ENCODE measurements at places on chromosomes 2 and 18.

- DNase-seq: no peak
These were observed 114.0 kb upstream of the SLC35G4 start for GRCh38 chr18:11495441-11495840.

- no peak for DNase-seq
These were observed 531.4 kb downstream of the TDRD15 start for GRCh38 chr2:21655136-21655535.

GRCh38 chr2:236512902-236513435 is 56.7 kb upstream of the ACKR3 start:
- DNase-seq: peak; percentile 51

DNA sequence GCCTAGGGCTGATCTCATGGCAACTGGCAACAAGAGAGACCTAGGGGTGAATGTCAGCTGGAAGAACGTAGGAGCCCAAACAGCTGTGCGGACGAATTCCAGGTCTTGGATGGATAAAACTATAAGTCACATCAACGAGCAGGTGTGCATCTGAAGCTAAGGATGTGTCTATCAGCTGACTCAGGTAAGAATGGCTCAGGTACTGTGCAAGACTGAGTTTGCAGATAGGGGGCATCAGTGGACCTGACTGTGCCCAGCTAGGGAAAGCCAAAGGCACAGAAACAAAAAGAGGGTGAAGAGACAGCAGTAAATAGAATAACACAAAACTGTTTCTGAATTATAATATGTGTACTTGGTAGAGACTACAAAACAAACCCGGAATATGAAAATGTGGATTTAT is 357.3 kb downstream of the ZEB2 start:
- no peak for DNase-seq

DNA sequence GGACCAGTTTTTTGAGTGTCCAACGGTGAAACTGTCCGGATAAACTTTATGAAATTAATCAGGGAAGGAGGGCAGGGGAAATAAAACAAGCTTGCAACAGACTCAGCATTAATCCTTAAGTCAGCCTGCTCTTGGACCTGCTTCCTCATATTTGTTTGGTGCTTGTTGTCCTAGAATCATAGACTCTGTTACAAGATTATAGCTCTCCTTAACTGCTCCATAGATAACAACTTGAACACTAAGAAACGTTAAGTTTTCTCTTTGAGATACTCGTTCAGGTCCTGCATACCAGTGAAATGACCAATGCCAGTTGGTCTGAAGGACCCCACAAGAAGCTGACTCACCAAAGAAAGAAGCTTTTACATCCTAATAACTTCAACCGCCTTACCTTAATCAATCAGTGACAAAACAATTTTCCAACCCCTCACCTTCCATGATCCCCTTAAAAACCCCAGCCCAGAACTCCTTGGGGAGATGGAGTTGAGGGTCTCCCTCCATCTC is 493.2 kb downstream of the PID1 start:
- no peak for DNase-seq

DNA sequence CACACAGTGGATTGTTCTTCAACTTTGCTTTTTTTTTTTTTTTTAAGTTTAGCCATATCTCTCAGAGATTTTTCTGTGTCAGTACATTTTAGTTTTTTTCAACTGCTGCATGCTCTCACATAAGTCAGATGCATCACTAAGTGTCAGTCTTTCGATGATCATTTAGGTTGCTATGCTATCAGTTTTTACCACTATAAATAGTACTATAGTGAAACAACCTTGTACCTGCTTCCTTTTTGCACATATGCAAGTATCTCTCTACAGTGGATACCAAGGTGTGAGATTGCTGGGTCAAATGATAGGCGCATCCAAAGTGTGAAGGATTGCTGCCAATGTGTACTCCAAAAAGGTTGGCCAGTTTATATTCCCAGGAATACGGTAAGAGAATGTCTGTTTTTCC is 33.5 kb upstream of the MAP4K3 start:
- DNase-seq: no peak

- DNase-seq: no peak
These were observed 111.5 kb downstream of the CYP26B1 start for GRCh38 chr2:72036173-72036545.

- no peak for DNase-seq
These were observed 228.9 kb downstream of the BCL11A start for GRCh38 chr2:60324536-60324935.

- DNase-seq: no peak
These were observed 433.2 kb upstream of the RGPD4 start for GRCh38 chr2:107393516-107393915.

- DNase-seq: no peak
These were observed 52.0 kb upstream of the RTN4 start for GRCh38 chr2:55102056-55102812.

DNA sequence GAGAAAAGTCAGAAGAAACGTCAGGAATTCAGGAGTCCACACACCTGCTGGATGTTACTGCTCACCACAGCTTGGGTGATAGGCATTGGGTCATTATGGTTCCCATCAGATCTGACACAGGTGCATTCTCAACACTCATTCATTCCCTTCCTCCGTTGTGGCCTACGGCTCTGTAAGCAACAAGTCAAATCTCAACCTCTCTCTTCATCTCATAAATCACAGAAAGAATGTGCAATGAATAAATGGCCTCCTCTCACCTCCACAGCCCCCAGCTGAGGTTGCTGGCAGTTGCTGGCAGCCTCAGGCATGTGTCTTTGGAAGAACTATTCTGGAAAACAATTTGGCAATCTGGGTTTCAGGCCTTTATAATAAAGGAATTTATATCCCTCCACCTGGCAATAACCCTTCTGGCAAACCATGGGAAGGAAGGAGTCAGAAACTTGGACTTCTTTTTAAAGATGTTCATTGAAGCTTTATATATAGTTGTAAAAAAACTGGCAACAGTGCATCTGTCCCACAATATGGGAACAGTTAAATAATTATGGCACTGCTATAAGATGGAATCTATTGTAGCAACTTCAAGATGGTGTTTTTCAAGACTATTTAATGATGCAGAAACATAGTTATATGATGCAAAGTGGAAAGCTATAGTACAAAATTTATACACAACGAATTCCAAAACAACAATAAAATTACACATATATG is 175.4 kb downstream of the ANAPC1 start:
- DNase-seq: no peak

- DNase-seq: no peak
These were observed 3.1 kb downstream of the ADAM17 start for GRCh38 chr2:9552219-9553178.

DNA sequence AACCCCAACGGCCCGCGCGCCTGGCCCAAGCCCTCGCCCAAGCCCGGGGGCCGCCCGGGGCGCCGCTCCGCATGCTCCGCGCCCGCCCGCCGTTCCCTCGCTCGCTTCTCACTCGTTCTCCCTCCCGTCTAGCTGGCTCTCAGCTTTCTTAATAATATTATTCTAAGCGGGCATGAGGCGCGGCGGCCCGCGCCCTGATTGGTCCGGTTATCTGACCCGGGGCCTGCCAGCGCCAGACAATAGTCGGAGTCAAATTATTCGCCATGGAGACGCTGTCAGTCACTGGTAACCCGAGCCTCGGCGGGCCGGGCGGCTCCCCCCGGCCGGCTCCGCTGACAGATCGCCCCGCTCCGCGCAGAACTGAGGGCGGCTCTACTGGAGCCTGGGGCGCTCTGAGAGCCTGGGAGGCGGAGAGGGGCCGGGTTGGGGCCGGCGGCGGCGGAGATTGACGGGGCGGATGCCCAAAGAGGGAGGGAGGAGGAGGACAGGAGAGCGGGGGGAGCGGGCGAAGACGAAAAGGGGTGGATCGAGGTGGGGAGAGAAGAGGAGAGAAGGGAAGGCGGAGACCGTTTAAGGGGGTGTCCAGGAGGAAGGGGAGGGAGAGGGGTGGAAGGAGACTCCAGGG is at the start of gene SIX2:
TSS of gene SIX2 (minus strand) at position 150 of the 625 bp plus-strand sequence. CDS start 342 bp downstream, outside the sequence.
- no peak for DNase-seq

GRCh38 chr18:3323900-3324299 is 62.0 kb downstream of the MYL12B start:
- DNase-seq: no peak

DNA sequence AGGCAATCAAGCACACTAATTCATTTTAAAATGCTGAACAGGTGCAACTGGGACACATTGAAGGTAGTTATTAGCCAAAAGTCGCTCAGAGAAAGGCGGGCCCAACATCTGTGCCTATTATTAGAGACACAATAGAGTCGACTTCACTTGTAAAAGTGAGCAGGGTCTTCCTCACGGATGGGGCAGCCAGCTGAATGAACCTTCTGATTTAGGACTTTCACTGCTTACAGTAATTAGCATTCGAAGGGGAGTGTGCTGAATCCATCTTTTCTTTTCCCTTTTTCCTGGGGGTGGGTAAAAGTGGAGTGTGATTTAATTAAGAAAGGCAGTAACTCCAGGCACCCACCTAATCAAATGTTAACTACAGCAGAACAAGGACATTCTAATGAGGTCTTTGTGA is 677.7 kb downstream of the DCDC2C start:
- no peak for DNase-seq

DNA sequence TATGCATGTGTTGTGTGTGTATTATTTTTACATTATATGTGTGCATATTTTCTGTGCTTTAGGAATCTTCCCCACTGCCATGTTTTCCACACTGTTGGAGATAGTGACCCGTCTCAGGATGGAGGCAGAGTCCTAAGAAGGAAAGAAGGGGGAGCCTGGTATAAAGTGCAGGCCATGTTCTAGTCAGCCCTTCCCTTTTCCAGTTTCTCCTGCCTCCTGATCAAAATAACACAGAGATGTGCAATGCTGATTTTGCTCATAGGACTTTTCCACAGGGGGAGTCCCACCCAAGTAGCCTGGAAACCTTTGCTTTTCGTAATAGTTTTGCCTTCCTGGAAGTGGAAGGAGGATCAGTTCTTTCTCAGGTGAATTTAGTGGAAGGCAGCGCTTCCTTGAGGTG is 72.8 kb upstream of the FAM237A start:
- no peak for DNase-seq

DNA sequence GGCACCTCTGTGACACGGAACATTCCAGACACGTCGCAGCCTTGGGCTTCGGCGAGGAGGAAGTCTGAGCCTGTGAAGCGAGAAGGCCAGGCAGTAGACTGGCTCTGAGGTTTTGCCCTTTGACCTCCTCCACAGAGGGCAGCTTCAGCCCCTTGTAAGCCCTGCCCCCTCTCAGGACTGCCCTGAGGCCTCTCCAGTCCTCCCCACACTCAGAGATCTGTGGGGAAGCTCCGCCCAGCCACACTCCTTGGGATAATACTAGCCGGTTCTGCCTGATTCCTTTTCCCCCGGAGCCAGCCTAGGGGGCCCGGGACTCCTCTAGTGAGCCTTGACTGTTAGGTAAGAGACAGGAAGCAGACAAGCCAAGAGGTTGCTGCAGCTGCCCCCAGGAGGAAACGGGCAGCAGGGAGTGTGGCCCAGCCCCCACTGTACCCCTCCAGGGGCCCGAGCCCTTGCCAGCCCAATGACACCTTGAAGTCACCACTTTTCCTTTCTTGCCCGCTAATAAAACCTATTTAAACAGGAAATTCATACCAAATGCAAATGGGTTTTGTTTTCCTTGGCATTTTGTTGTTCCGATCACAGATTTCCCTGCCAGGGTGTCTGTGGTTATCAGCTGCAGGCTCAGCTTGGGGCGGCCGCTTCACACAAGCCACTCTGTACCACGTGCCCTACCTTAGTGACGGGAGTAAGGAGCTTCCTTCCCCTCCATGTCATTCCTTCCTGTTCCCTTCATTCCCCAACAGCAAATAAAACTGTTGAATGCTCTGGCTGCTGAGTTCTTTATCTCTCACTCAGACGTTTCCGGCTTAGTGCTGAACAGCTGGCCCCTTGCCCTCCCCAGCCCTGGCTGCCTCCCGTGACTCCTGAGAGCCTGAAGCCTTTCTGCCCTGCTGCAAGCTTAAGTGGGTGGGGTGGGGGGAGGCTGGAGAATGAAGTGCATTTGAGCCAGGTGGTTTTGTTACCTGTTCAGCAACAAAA is 124.7 kb downstream of the CABLES1 start:
- no peak for DNase-seq

DNA sequence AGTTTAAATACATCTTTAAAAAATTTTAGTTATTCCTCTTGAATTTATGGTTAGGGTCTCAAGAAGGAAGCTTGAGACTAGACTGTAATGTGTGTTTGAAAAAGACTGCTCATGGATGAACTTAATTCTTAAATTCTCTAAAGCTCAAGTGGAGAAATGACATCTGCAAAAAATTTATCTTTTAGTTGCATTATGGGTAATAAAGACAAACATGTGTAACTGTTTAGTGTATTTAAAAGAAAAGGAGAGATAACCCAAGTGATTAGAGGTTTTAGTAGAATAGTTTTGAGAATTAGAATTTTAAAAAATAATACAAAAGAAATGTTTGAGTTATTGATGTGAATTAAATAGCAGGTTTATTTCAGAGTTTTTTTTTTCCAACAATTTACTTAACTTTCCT is 36.7 kb downstream of the GALNT1 start:
- no peak for DNase-seq

DNA sequence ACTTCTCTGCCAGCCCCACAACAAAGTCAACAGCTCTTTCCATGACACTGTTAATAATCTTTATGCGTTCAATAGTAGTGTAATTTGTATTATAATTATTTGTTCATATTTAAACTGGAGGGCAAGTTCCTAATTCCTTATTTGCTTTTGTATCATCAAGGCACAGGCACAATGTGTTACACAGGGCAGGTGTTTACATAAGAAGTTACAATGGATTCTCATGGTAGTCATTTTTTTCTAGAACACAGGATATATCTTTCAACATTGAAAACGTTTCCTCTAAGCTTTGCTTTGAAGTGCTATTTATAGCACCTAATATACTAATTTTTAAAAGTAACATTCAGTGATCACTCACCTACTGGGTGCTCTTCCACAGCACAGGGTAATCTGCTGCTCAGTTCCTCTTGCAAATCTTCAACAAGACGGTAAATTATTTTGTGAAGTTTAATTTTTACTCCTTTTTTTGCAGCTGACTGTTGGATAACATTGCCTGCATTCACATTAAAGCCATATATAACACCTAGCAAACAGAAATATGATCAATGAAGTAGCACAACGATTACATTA is 7.3 kb downstream of the RPS27A start:
- no peak for DNase-seq

DNA sequence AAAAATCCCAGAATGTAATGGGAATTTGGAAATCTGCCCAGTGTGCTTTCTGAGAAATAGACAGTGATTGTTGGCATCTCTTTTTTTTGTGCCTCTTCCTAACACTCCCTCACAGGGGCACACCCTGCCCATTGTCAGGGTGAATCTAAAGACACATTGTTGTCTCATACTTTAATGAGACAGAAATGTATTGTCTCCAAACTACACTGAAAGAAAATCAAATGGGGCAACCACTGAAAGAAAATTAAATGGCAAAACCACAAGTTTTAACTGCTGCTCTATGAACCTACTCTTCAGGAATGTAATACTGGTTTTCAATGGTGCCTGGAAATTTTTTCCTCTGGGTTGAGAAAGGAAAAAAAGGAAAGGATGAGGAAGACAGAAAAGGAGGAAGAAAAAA is 43.2 kb upstream of the GLS start:
- DNase-seq: no peak

GRCh38 chr2:8631465-8632005 is 50.3 kb upstream of the ID2 start:
- no peak for DNase-seq

DNA sequence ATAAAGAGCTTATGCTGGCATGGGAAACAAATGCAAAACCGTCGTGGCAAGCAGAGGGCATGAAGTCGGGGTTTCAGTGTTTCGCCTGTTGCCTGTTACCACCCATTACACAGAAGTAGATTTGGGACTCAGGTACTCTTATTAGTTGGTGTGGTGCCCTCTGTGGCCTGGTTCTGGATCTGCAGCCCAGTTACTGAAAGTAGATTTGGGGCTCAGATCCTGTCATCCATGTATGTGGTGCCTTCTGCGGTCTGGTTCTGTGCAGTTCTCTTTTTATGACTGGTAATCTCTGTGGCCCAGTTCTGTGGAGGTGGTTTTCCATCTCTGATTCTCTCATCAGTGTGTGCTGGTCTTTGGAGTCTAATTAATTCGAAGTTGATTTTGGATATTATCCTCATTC is 45.2 kb downstream of the ADNP2 start:
- DNase-seq: no peak

Data from activated T-helper 1 cell treated with Interleukin-2 at 50 U/mL for 16 hours (primary cell).